ENCODE measurements at places on chromosomes 2 and 18. TPM values are rescaled to one million over a fixed set of nuclear protein-coding genes. Genes with fewer than 3 reads are reported as not detected.

BABAM2 gene
- polyA plus RNA-seq: 55.5 TPM

SLC5A7 gene
- 0.44 TPM for polyA plus RNA-seq

AKAIN1 gene
- polyA plus RNA-seq: not detected

- no peak for DNase-seq
Measured at GRCh38 chr2:208040199-208041171, 15.2 kb upstream of the PLEKHM3 start.

DNA sequence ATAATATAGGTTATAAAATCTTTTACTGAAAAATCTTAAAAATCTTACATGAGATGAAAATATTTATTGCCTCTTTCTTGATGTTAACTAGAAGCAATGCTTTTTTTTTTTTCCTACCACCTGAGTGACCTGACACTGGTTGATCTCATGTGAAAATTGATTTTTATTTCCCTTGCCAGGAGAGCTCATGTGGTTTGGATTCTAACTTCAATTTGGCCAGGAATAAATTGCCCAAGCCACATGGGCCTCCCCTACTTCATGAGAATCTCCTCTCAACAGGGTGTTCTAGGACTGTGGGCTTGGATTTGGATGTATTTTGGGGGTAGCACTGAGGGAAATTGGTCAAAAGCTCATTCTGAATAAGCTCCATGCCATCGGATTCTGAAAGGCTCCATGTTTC, 20.1 kb downstream of the IDH1 start:
- no peak for DNase-seq
